ENCODE measurements at places on chromosomes 6 and 20. TPM values are rescaled to one million over a fixed set of nuclear protein-coding genes. Genes with fewer than 3 reads are reported as not detected.

DNA sequence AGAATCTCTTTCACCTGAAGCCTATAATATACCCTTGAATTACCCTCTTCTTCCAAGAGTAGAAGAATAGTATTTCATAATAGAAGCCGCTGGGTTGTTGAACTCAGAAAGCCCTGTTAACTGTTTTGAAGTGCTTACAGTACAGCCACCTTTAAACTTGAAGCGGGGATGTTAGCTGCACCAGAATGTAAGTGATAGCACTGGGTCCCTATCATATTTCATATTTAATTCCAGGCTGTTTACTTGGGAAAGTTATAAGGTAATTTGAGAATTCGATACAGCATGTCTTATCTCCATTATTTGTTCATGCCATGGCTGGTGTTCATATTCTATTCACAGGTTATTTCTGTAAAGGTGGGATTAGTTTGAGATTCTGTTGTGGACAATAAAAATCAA is 63.5 kb upstream of the VSTM2L start:
- no peaks in the 10 kb centered on the region for H3K27me3 ChIP-seq
- no peak for DNase-seq
- no peaks in the 10 kb centered on the region for H3K4me1 ChIP-seq
- no peak overlapping the region for H3K27ac ChIP-seq
- H3K4me3 ChIP-seq = no peak overlapping the region
- H3K36me3 ChIP-seq = no peaks in the 10 kb centered on the region

Gene CUTA
- total RNA-seq = 373 TPM

DNA sequence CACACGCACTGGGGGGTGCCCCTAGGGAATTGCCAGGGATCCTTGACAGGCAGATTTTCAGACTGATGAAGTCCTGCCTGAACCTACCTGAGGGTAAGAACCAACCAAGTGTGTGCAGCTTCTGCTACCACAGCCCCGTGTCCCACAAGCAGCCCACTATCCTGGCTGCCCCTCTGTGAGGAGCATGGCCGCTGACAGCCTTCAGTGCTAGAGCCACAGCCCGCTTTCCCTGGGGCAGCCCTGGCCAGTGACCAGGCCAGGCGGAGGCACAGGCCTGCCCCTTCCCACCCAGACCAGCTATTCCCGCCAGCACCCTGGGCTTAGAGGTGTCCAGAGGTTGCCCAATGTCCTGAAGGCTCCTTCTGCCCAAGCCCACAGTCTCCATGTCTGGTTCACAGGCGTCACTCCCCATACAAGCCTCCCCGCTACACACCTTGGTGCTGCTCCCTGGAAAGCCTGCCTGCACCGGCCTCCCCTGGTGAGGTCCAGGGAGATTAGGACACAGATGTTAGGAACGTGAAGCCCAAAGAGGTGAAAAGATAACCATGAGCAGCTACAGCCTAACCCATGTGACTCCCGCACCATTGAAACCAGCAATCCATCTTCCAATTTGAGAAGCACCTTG is 207.0 kb downstream of the SYNDIG1 start:
- no peak overlapping the region for H3K4me3 ChIP-seq
- DNase-seq = no peak
- H3K27ac ChIP-seq = no peak overlapping the region

Gene PPP1R3G
- 14.6 TPM for total RNA-seq

Data from adrenal gland (tissue), 19 donors.